ENCODE measurements at places on chromosomes 5 and 9.

DNA sequence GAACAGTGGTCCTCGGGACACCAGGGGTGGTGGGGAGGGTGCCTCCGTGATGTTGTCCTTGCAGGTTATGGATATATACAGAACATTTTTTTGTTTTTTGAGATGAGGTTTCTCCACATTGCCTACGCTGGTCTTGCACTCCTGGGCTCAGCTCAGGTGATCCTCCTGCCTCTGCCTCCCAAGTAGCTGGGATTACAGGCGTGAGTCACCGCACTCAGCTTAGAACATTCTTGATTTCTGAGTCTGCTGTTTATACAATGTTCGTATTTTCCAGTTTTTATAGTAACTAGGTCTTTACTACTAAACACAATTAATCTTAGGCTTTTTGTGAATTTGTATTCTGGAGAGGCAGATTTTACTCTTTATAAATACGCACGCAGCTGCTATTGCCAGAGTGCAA, 6.0 kb downstream of the PMPCA start:
- no peak for DNase-seq

DNA sequence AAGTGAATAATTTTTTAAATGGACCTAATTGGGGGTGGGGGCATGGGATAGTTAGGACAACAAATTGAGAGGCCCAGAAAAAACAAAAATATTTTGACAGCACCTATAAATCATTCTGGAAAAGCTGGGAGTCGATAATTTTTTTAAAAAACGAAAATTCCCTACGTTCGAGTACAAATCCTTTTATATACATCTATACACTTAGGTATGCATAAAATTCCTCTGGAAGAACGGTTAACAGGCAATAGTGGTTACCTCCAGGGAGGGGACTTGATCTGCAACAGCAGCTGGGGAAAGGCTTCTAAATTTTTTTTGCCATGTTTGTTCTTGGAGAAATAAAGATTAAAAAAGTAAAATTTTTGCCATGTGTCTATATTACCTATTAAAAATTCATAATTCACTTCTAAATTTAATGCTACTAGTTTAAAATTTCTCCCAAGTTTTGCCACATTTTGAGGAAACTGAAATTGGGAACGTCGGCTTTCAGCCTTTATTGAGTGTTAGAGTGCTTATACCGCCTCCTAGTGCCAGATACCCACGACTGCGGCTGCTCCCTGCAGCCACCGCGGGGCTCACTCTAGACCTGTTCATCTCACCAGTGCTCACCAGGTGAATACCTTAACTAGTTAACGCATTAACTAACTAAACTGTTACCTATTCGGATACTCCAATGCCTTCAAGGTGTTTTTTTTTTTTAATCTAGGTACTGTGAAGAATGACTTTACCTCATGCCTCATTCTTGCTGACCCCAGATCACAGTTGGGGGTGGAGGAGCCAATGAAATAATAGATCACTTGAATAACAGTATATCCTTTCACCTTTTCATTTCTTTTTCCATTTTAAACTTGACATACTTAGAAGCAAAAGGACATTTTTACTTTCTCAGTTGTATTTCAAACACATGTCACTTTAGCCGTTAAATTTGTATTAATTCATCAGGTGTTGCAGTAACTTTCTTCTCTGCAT, 1.8 kb upstream of the BHMT start:
- DNase-seq, result no peak

GRCh38 chr5:174999581-174999980, 275.2 kb downstream of the MSX2 start:
- DNase-seq, result no peak

DNA sequence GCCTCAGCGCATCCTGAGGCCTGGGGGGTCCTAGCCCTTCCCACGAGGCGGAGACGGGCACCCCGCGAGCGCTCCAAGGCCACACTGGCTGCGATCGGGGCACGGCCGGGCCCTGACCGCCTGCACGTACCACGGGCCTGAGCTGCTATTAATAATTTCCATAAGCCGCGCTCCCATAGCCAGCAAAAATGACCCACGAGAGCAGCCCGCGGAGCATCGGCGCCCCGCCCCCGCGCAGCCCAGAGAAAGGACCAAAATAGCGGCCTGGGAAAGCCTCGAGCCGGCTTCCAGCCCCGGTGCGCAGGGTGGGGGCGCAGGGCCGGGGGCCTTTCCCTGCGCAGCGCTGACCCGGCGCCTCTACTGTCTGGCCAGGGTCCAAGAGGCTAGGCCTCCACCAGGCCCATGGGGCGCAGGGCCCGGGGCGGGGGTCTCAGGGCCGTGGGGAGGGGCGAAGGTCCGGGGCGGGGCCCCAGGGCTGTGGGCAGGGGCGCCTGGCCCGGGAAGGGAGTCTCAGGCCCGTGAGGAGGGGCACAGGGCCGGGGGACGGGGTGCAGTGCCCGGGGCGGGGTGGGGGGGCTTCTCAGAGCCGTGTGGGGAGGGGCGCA, 54.4 kb downstream of the EXD3 start:
- DNase-seq, result no peak

- DNase-seq, result no peak
Measured at GRCh38 chr5:90472783-90473395, 1.7 kb downstream of the MBLAC2 start.

- DNase-seq, result no peak
Measured at GRCh38 chr5:53777864-53778618, 217.6 kb downstream of the NDUFS4 start.

DNA sequence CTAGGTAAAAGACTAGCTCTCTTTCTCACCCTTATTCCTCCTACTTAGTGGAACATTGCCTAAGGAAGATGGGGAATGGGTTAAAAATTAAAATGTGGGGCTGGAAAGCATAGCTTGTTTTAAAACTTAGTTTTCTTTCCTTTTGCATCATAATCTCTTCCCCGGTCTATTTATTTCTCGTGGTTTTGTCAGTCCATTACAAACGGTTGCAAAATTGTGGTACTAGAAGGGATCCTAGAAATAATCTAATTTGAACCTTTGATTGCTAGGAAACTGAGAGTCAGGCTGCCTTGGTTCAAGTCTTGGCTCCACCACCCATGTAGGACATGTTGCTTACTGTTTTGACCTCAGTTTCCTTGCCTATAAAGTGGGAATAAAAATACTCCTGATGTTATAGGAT, 1.3 kb downstream of the IL31RA start:
- DNase-seq, result no peak

GRCh38 chr5:123421773-123422172, 1.4 kb downstream of the CEP120 start:
- DNase-seq, result no peak

DNA sequence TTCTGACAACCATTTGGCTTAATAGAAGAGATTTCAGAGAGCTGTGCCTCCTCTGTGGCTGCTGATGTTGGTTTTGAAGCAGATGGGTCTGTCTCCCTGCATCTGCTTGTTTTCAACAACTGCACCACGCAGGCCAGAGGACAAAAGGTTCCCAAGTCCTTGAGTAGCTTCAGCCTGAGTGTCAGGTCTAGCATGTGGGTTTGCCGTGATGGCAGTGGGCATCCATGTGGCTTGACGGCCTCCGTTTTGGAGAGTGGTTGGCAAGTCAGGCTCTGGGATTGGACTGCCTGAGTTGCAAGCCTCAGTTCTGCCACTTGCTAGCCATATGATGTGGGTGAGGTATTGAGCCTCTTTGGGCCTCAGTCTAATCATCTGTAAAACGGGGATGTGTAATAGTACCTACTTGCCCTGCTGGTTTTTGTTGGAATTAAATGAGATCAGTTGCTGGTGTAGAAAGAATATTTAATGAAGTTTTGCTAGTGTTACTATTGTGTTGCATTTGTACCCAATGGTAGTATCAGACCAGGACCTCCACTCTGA, 119.8 kb upstream of the CPEB4 start:
- DNase-seq, result no peak

GRCh38 chr9:4762108-4762885, 21.3 kb upstream of the AK3 start:
- DNase-seq, result peak; percentile 64

GRCh38 chr9:13586587-13587374, 307.3 kb upstream of the MPDZ start:
- DNase-seq, result no peak

GRCh38 chr9:127835991-127836516, 18.4 kb downstream of the ENG start:
- DNase-seq, result no peak

GRCh38 chr9:90611121-90611520, 31.5 kb downstream of the DIRAS2 start:
- no peak for DNase-seq

DNA sequence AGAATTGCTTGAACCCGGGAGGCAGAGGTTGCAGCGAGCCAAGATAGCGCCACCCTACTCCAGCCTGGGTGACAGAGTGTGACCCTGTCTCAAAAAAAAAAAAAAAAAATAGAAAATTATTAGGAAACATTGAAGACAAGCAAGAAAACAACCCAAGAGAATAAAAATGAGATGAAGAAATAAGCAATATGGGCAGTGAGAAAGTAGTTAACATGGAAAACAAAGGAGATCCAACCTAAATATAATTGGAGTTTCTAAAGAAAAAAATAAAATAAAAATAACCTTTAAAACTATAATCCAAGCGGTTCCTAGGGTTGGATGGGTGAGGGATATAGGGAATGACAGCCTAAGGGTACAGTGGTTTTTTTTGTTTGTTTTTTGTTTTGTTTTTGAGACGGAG, 71.9 kb downstream of the FBXW11 start:
- no peak for DNase-seq
